ENCODE measurements at places on chromosomes 3 and 15.
A peak's percentile ranks its signal among the peaks of the same experiment; 100 is the strongest.

DNA sequence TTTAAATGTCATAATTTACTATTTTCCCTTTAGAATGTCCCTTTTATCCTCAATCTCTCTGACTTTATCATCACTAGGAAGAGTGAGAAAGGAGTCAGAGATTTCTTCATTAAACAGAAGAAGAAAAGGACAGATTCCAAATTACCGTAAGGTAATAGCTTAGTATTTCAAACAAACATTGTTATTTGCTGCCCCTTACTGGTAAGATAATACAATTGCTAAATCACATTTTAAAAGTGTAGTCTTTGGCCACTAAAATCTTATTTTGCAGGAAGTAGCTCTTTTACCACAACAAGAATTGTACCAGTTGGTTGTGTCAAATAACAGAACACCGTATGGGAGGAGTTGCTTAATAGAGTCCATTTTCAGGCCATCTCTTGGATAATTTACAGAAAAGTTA is 53.7 kb downstream of the CGGBP1 start:
- no peak for DNase-seq

GRCh38 chr15:38667890-38668850 is 103.6 kb upstream of the RASGRP1 start:
- no peak for DNase-seq

- no peak for DNase-seq
Observed at GRCh38 chr15:27464941-27465612, 494.1 kb downstream of the GABRG3 start.

DNA sequence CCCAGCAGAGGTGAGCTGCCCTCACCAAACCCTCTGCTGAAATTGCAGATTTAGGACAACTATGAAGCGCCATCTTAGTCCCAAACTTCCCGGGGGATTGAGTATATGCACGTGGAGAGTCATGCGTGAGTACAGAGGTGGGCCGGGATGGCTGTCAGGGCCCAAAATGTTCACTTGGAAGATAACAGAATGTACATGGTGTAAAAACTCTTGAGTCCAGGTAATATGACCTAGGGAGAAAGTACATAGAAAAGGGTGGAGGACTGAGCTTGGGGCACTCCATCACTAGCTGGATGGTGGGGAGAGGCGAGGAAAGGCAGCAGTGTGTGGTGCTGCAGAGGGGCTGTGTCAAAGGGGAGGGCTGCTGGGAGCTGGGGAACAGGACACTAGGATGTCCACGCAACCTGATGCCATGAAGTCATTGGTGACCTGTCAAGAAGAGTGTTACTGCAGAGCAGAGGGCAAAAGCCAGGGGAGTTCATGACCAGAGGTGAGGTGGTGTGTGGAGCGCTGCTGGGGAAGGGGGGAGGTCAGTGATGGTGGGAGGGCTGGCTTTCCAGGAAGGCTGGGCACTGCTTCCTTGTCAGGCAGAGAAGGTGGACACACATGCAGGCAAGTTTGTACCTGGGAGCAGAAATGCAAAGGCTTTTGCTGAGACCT is 236.2 kb upstream of the LYSMD4 start:
- DNase-seq, result no peak

- DNase-seq, result no peak
Observed at GRCh38 chr3:140434261-140434905, 243.5 kb upstream of the TRIM42 start.

DNA sequence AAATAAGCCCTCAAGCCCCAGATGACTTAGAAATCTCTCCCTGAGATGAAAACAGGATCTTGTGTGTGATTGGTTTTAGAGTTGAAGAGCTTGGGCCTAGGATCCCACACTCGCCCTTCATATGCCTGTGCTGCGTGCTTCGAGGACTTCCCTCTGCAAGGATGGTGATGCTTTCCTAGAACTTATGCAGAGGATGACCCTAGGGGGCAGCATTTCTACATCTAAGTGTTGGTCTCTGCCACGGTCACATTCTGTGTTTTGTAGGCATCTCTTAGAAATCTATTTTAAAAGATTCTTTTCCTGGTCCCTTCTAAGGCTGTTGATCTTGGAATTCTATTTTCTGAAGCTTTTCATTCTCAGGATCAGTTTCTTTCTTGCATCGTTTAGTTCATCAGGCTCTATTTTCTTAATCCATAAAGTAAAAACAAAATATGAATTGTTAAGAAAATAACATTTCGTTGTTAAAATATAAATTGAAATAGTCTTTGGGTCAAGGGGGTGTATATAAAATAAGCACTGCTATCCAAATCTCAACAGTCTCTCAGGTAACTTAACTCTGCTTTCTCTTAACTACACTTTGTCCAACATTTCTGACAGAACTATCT is 45.7 kb downstream of the WDR76 start:
- DNase-seq, result no peak

GRCh38 chr3:108863799-108864135 is 41.2 kb downstream of the TRAT1 start:
- DNase-seq, result no peak

DNA sequence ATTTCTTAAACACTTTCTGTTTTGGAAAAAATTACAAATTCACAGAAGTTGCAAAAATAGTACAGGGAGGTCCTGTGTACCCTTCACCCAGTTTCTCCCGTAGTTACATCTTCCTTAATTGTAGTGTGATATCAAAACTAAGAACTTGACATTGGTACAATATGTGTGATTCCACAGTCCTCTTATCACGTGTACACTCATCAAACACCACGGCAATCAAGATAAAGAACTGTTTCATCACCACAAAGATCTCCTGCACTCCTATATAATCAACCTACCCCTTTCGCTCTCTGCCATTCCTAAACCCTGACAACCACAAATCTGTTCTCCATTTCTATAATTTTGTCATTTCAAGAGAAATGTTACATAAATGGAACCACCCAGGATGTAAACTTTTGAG is 31.4 kb downstream of the POMGNT2 start:
- no peak for DNase-seq

- DNase-seq, result no peak
Observed at GRCh38 chr15:66503780-66504562, 684 bp downstream of the RPL4 start.

GRCh38 chr3:66485291-66485968 is 15.4 kb downstream of the LRIG1 start:
- no peak for DNase-seq

DNA sequence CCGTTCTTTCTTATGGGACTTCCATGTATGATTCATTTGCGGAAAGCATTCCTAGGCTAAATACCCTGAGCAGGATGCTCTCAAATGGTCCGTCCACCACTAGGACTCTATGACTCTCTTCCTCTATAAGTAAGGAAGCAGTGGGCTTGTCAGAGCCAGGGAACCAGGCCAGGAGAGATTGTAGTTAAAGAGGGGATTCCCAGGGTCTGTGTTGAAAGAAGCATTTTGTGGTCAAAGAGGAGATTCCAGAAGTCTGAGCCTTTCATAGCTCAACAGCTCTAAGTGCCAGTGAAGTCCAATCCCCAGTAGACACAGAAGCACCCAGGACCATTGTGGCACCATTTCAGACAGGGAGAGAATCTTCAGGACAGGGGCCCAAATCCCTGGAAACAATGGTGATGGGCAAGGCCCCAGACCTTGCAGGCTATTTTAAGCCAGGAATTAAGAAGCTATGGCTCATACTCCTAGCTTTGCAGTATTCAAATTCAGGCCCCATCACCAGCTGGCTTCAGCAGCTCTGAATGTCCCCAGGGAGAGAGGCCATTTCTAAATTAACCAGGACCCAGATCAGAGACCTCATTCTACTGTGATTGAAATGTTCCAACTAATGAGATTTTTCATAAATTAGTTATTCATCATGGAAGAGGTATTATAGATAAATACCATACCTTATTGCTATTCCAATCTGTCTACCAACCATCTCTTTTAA is 81.7 kb downstream of the CD47 start:
- no peak for DNase-seq

GRCh38 chr3:123750659-123751420 is 133.3 kb downstream of the MYLK start:
- no peak for DNase-seq

DNA sequence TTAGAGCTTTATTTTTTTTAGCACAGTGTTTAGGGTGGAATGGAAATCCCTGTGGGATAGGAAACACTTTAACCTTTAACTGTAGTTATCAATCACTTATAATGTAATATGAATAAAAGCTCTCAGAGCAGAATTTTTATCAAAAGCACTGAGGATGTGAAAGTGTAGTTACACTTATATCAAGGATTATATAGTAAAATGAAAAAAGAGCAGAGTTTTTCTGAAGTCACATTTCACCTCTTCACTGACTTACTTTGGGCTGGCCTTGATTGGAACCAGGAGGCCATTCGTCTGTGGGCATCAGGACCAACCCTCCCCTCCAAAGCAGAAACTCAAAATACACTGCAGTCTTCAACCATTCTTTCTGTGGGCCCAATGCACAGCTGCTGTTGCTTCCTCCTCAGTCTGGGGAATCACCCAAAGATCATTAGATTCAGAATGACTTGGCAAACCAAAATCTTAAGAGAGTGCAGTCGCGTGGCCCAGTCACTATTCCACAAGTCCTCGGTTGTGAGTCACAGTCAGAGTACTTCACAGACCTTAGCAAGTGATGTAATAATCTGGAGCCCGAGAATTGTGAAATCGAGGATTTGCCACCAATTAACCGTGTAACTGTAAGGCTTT is 132.6 kb upstream of the COL8A1 start:
- peak; percentile 91 for DNase-seq

- DNase-seq, result no peak
Observed at GRCh38 chr15:95929232-95929846, 401.2 kb upstream of the NR2F2 start.

DNA sequence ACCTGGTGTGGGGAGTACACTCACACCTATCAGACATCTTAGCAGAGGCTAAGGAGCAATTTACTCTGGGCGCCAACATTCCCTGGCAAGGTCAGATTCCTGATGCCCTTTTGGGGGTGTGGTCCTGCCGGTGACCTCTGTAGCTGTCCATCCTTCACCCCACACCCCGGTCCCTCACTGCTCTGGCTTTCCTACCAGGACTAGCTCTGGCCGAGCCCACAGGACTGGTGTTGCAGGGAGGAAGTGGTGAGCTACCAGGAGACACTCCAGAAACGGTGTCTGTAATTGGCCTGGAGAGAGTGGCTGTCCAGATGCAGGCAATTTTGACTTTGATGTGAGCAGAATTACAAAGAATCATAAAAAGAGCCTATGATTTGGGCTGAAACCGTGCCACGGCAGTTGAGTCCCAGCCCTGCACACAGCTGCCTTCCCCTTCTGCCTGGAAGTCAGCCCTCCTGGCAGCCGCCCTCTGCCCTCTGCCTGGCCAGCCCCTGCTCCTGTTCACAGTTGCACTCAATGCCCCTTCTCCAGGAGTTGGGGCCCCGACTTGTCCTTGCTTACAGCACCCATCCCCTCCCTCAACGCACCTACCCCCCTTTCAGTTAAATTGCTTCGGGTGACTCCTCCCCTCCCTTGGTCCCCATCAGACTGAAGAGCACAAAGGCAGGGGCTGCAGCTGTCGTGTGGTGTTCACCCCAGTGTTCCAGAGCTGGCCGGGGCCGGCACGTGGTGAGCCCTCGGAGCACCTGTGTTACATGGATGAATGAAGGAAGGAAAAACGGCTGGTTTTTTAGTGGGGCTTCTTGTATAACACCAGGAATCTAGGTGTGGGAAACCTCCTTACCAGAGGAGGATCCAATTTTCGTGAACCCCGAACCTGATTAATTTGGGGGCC is 80.2 kb upstream of the TPM1 start:
- DNase-seq, result no peak

GRCh38 chr3:28449398-28449797 is 100.8 kb upstream of the AZI2 start:
- no peak for DNase-seq

DNA sequence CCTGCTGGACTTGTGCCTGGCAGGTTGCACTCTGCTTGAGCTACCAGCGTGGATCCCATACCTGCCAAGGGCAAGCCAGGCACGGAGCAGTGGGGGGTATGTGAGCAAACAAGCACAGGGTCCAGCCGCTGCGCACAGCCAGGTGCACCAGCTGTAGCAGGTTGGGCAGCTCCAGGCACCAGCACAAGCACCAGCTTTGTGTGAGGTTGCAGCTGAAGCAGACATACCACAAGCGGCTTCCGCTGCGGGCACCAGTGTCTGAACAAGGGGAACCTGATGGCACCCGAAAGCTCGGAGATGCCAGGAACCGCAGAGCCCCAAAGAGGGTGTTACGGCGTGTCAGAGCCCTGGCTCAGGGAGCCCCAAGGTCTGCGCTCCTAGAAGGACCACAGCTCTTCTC is 472.7 kb upstream of the ARL6 start:
- DNase-seq, result no peak

GRCh38 chr3:55440104-55440708 is 46.9 kb downstream of the WNT5A start:
- DNase-seq, result no peak

Data from SIG-M5 (cell line).